ENCODE measurements at places on chromosomes 16 and 17.

DNA sequence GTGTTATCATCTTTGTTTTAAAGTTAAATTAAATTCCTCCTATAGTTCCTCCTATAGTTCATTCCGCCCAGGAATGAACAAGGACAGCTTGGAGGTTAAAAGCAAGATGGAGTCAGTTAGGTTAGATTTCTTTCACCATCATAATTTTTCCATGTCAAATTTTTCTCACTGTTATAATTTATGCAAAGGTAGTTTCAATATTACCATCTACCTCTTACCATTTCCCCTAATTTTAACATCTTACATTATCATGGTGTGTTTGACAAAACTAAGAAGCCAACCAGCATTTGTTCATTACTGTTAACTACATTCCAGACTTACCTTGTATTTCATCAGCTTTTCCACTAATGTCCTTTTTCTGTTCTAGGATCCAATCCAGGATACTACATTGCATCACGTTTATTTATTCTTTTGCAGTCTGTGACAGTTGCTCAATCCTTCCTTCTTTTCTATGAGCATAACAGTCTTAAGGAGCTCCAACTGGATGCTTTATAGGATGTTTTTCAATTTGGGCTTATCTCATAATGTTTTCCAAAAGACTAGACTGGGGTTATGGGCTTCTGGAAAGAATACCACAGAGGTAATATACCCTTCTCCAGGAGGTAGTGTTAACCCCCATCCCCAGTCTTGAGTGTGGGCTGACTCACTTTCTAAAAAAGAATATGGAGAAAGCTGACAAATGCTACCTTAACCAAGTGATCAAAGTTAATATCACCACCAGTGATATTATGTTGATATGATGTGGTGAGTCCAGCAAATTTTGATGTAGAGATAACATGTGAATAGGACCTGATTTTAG, 158.5 kb downstream of the PPM1E start:
- no peak for DNase-seq

DNA sequence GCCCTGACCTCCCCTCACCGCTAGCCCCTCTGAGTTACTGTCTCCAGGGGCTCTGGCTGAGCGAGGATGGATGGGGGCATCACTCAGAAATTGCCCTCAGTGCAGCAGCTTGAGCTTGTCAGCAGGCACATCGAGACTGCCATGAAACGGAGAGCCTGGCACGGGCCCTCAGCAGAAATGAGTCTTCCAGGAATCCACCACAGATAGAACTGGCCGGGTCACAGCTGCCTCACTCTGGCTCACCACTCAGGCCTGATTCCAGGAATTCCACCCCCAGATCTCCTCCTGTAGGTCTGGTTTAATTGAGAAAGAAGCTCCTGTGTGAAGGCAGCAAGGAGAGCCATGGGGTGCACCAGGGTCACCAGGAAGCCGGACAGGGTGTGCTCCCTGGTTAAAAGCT, 85.5 kb downstream of the GSG1L start:
- DNase-seq: peak; percentile 20

- peak; percentile 77 for DNase-seq
These were observed 18.2 kb downstream of the COTL1 start for GRCh38 chr16:84599521-84600202.

GRCh38 chr17:75183999-75184884, 1.5 kb upstream of the SUMO2 start:
- DNase-seq: no peak

GRCh38 chr17:73280191-73280590, 18.5 kb upstream of the CPSF4L start:
- DNase-seq: no peak

DNA sequence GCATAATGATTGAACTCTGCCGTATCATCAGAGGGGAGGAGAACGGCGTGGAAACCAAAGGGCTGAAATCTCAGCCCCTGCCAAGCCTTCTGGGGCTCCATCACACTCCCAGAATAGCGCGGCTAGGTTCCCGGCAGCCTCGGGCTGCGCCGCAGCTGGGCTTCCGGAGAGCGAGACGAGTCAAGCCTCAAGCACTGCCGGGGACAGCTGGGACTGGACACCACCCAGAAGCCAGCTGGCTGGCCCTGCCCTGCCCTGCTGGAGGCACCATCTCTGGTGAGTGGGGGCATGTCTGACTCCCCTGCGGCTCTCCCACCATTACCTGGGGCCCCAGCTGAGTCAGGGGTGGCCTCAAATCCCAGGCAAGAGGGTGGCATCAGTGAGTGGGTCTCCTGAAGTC, 7.2 kb upstream of the GPRC5C start:
- DNase-seq: no peak

DNA sequence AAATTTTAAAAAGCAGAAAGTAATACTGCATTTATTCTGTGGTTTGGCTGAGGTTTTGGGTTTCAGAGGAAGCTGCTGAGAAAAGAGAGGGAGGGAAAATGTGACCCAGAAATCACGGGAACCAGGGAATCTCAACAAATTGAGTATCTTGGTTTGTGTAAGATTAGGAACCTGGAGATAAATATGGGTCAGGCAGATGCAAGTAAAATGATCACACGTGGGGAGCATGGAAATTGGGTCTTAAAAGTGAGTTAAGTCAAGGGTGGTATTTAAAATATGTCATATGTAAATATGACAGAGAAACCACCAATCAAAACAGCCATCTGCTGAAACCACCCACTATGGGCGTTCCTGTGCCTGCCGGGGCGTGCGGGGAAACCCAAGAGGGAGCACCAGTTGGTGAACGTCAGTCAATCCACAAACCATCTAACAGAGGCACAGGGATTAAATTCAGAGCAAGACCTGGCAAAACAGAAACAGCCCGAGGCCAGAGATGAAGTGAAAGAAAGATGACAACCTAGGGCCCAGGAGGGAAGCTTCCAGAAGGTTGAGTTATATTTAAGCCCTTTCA, 33.4 kb downstream of the CDH13 start:
- DNase-seq: no peak

GRCh38 chr17:48591255-48592056, 1.4 kb upstream of the HOXB3 start:
- DNase-seq: no peak

GRCh38 chr16:66502020-66502913, 47.7 kb downstream of the TK2 start:
- DNase-seq: peak; percentile 75

DNA sequence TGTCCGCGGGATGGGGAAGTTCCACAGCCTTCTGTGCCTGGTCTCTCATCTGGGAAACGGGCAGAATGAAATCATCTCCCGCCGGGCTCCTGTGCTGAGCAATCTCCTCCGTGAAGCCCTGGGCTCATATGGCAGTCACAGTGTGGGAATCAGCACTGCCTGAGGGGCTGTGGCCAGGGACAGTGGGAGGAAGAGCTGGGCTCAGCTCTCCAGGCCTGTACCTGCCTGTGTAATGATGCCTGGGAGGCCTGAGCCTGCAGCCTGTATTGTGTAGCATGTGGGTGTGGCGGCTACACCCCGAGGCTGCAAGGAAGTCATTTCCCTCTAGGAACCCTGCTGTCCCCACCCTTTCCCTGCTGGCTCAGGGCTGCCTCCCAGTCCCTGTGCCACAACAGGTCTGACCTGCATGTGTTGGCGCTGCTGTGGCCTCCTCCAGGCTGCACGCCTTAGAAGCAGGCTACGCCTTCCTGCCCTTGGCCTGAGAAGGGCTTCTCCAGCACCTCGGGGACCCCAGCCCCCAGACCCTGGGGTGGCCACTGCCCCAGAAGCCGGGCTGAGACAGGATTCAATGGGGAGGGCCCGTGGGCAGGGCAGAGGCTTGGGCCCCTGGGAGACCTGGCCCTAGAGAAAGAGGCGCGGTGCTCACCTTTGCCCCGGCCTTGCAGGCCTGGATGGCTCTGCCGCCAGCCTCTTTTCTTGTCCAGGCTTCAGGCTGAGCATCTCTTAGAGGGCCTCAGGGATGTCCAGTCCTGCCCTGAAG, 2.1 kb downstream of the ITGB4 start:
- no peak for DNase-seq

DNA sequence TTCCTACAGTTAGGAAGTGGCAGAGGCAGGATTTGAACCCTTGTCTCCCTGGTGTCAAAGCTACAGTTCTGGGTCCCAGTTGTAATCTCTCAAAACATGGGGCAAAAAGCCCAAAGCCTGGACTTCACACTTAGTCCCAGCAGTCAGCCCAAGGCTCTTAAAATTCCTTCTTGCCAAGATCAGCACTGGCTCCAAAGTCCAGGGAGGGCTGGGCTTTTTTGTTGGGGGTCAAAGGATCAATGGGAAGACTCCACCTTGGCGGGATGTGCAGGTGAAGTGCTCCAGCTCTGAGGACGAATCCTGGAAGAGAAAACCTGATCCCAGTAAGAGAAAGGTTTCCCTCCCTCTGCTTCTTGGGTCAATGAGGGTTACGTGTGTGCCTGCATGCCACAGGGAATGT, 195.5 kb downstream of the HAPSTR1 start:
- no peak for DNase-seq

DNA sequence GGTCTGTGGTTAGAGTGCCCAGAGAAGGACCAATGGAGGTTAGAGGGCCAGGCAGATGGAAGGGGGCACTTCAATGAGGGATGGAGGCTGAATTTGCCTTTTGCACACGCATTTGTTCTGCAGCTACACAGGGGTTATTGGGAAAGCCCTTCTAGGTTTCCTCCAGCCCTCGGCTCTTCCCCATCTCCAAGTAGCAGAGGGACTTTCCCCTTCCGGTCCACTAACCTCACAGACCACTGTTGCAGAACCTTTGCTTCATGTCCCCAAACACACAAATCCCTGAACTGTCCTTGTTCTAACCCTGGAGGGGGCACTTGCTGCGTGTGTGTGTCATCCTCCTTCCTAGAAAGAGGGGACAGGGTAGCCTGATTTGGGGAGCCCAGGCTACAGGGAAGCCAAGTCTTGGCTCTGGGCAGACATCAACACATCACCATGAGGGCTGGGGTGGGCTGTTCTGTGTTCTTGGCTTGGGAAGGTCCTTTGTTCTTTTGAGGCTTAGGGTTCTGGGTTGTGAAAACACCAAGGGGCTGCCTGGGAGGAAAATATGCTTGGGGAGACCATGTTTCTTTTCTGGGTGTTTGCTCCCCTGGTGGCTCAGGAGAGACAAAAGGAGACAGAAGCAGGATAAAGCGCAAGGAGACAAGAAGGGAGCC, 7.3 kb upstream of the NR1D1 start:
- DNase-seq: no peak

DNA sequence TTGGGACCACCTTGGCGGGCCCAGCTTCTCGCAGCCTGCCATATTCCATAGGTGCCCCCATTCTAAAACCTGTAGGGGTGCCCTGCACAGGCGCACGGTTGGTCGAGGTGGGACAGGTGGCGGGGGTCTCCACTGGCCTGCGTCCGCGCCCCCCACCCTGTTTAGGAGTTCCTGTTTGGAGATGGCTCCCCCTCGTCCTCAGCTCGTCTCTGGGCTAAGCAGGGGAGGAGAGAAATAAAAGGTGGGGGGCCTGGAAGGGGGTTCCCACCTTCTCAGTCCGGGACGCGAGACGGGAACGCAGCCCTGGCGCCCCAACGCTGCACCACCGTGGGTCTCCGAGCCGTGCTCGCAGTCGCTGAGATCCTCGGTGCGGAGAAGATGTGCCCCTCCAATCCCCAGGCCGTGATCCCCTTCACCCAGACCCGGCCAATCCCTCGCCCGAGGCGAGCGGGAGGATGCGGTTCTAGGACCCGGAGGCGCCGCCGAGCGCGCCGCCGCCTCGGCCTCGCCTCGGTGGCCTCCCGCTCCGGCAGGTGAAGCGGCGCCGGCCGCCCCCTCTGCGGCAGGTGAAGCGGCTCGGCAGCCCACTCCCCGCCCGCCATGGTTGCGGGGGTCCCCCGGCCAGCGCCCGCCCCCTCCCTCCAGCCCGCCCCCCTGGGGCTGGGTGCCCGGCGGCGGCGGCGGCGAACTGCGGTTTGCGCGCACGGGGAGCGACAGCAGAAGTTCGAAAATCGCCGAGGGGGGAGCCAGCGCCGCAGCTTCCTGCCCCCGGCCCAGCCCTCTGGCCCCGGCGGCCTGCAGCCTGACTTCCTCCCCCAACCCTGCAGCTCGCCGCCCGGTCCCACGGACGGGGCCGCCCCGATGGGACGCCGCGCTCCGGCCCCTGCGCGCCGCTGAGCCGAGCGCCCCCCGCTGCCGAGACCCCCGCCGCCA, at the start of gene FMNL1:
Gene FMNL1, plus strand, starts transcription at position 805 of the 933 bp plus-strand sequence. CDS start 240 bp downstream, outside the sequence.
- DNase-seq: peak; percentile 70

DNA sequence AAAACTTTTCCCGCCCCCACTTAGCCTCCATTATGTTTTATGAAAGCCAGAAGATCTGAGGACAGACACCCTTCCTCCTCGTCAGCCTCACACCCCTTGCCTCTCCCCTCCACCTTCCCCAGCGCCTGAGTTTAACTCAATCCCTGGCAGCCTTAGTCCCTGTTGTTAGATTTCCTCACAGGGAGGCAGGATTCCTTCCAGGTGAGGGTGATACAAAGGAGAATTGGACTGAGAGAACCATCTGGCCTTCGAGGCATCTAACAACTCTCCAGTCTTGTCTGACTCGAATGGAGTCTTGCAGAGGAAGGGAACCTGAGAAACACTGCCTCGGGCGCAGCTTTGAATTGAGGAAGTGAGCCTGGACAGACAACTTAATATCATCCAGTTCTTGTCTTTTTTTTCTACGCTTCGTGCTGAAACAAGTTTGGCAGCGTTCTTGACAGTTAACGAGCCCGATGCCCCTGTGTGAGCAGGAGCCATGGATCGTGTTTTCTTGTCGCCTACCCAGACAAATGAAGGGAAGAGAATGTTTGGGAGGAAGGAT, 1.3 kb upstream of the ZNF768 start:
- DNase-seq: no peak

DNA sequence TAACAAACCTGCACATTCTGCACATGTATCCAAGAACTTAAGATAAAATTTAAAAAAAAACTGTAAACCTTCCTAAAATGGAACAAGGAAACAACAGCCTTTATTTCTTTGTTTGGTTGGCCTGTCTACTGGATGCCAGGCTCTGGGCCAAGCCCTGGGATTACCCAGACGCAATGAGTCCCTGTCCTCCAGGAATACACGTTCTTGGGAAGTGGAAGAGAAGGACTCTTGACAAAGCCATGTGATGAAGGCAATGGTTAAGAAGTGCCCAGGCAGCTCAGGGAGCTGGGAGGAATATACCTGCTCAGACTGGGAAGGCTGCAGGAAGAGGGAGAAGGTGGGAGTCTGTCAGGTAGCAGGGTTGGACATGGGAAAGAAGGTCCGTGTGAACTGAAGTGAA, 115.4 kb downstream of the AXIN2 start:
- DNase-seq: no peak

DNA sequence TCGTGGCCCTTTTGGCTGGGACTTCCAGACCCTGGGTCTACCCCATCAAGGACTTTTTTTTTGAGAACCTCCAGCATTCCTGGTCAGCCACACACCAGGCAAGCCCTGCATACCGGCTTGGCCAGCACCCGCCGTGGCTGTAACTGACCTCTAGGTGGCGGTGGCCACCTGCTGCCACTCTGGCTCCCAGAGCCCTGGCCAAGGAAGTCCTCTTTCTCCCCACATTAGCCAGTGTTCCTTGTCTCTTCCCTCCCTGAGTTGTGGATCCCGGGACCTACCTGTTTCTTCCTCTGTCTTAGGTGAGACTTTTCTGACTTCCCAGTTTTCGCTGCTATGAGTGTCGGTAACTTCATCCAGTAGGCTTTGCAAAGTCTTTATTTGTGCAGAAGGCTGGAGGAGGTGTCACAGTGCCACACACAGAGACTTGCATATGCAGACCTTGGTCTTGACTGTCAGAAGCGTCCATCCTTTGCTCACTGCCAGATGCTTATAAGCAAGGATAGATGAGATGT, 348.3 kb downstream of the CPPED1 start:
- peak; percentile 76 for DNase-seq

- no peak for DNase-seq
These were observed 132.0 kb downstream of the NLK start for GRCh38 chr17:28174352-28175046.

- DNase-seq: no peak
These were observed 44.5 kb downstream of the AATF start for GRCh38 chr17:36993227-36993626.
